ENCODE measurements at places on chromosomes 5 and 9.

DNA sequence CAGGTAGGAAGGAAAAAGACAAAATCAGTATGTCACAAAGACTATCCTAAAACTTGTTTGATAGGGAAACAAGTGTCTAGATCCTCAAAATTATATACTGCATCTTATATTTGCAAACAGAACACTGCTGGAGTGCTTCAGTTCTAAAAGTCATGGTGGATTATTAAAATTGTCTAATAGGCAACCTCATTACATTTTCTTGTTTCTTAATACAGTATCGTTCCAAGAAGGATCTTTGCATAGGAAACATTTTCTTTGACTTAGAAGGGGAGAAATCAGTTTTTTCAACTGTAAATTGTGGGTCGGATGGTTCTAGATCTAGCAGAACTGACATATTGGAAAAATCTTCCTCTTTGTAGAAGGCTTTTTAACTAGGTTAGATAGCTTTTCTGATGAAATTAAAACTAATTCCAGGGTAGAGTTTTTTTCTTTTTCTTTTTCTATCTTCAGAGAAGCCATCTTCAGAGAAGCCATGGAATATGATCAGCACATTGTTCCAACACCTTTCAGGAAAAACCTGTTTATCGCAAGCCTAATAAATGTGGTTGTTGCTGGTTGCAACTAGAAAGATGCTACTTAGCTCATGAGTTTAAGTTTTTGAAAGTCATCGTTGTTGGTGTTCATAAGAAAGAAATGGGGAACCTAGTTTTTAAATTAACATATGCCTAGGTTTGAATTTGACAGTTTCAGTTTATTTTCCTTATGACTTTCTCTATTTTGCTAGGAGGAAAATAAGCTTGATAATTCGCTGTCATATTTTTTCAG, 7.4 kb downstream of the CPEB4 start:
- DNase-seq = no peak

DNA sequence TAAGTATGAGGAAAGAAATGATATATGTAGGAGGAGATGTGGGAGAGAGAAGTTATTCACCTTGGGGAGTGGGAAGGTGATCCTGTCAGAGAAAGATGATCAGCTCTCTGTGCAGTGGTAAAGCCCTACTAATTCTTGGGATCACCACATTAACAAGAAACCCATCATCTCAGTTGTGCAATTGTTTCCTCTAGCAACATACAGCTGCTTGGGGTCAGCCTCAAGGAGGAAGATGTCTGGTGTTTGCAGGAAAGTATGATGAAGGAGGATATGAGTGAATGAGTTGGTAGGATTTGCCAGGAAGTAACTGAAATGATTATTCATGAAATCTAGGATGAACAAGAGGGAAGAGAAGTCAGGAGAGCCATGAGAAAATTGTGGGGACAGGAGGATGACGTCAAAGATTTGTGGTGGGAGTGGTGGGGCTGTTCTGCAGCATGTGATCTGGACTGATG, 50.1 kb downstream of the TNFSF8 start:
- no peak for DNase-seq

- DNase-seq = no peak
Measured at GRCh38 chr5:54362434-54362833, 52.1 kb upstream of the ARL15 start.

DNA sequence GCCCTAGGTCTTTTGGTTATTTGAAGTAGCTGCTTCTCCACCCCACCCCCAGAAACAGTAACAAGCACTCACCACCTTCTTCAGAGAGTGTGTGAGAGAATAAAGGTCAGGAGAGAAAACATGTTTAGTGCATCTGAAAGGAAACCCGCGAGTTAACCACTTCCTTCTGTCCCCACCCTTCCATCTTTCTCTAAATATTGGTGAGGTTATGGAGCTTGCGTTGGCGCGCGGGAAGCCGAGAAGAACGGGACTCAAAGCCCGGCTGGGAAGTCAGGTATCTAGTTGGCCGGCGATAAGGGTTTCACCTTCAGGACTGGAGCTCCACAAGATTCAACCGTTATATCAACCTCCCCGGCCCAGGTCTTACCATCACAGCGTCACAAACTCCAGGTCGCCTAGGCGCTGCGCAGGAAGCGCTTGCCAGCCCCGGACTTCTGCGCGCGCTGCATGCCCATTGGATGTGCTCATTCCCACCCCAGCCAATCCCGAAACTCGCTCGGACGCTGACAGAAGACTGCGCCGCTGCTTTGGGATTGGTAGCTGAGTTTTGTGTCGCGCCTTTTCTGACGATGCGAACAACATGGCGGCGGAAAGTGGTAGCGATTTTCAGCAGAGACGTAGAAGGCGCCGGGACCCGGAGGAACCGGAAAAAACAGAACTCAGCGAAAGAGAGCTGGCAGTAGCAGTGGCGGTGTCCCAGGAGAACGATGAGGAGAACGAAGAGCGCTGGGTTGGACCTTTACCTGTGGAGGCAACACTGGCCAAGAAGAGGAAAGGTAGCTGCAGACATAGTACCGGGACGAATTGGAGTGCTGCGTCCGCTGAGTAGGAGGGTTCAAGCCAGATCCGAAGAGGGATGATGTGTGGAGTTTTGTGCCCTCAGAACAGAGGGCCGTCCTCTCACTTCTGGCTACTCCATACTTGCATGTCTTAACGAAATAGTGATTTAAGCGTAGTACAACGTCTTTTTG, at the start of the genes CENPK and PPWD1:
Gene CENPK (minus strand): TSS at position 438 of the 971 bp plus-strand sequence. CDS start 8,261 bp downstream, outside the sequence.
Gene PPWD1 (plus strand): TSS at position 566 of the 971 bp plus-strand sequence. CDS start 15 bp downstream, at position 581.
- peak; percentile 92 for DNase-seq

- no peak for DNase-seq
Measured at GRCh38 chr9:36214571-36214970, 23.9 kb downstream of the CLTA start.

DNA sequence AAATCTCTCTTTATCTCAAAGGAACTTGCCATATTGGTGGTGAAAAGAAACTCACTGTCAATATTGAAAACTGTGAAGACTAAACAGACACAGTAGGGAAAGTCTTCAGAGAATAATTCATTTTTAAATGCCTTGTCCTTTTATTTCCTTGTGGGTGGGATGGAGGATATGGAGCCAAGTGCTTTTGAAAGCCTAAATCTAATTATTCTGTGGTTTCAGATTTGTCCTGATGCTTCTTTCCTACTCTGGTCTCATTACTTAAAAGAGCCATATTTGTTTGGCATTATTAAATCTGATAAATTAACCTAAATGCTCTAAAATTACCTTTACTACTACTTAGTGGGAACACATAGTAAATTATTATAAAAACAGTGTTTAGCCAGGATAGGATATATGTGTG, 258.3 kb upstream of the EFNA5 start:
- no peak for DNase-seq

GRCh38 chr5:181142054-181142453, 5.3 kb upstream of the OR2V2 start:
- DNase-seq = no peak

DNA sequence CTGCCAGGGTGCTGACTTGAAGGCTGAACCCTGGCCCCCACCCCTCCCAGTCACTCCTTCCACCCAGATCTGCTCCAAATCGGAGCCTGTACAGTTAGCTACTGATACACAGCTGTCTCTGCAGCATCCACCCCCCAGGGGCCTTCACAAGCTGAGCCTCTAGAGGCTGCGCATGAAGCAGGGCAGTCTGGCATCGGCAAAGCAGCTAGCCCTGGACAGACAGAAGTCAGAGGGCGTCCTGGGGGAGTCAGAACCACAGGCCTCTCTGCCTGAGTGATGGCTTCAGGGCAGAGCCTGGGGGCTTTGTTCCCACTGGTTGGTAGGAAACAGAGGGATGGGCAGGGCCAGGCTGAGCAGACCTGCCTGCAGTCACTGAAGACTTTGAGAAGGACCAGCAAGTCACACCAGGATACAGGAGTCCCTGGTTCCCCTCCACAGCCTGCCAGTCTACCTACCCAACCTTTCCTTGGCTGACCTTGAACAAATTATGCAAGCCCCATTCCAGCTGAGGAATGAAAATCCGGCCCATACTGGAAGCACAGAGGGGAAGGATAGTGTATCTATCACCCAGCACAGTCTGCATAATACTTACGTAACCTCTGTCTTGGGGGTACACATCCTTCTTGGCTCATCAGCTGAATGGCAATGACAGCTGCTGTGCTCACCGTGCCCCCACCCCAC, 8.8 kb downstream of the VDAC1 start:
- no peak for DNase-seq
